ENCODE measurements at places on chromosomes 12 and 14.

DNA sequence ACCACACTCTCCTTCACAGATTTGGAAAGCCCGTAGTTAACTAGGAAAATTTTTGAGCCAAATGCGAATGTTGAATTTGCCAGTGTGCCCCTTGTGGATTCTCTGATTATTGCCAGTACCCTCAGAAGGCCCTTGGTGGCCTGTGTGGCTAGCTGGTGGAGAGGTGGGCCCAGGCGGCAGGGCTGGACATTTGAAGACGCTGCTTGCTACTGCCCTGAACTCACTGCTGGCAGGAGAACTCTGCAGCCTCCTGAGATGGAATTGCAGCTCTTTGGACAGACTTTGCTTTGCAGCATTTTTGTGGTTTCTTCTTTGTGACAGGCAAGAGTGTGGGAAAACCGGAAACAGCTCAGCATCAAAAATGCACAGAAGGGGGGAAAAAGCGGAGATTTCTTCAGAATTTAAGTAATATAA, 97.6 kb downstream of the TGFB3 start:
- no peak overlapping the region for H3K4me3 ChIP-seq
- no peak overlapping the region for H3K27ac ChIP-seq
- H3K4me1 ChIP-seq: peaks cover 2% of the 10 kb centered on the region
- H3K36me3 ChIP-seq: peaks cover 11% of the 10 kb centered on the region

GRCh38 chr12:121574025-121574424, 6.8 kb downstream of the KDM2B start:
- H3K4me1 ChIP-seq: peaks cover 34% of the 10 kb centered on the region
- no peak overlapping the region for H3K4me3 ChIP-seq
- peak overlapping the region; percentile 67 for H3K27ac ChIP-seq

- no peaks in the 10 kb centered on the region for H3K4me1 ChIP-seq
- no peak overlapping the region for H3K27ac ChIP-seq
- no peak for DNase-seq
Observed at GRCh38 chr12:124655698-124656516, 88.5 kb upstream of the NCOR2 start.

DNA sequence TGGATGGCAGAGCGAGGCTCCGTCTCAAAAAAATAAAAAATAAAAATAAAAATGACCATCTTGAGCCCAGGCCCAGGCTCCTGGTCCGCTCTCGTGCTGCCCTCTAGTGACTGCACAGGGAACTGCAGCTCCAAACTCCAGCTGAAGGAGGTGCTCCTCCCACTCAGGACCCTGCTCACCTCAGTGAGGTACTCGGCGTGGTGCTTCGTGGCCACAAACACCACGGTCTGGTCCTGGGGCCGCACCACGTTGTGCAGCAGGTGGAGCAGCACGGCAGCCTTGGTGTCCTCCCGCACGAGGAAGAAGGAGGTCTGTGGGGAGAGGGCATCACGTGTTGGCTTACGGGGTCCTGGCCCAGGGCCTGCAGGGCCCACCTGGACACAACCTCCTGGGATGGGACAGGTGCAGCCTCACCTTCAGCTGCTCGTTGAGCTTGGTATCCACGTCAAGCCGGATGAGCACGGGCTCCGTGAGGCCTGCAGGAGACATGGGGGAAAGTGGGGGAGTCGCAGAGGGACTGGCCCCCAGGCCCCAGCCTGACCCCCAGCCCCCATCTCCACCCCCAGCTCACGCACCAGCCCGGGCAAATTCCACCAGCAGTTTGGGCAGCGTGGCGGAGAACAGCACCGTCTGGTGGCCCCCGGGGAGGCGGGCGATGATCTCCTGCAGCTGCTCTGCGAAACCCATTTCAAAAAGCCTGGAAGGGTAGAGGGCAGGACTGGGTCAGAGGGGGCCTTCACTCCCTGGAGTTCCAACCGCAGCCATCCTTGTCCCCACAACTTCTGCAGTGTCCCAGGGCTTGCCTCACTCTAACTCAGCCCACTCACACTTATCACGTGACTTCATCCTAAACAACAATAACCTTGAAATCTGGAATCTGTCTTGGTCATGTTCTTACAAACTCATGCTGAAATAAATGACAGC, 10.6 kb downstream of the DDX54 start:
- no peak overlapping the region for H3K27ac ChIP-seq
- peak; percentile 61 for DNase-seq
- no peaks in the 10 kb centered on the region for H3K27me3 ChIP-seq
- H3K36me3 ChIP-seq: peaks cover 9% of the 10 kb centered on the region
- no peak overlapping the region for H3K4me3 ChIP-seq

DNA sequence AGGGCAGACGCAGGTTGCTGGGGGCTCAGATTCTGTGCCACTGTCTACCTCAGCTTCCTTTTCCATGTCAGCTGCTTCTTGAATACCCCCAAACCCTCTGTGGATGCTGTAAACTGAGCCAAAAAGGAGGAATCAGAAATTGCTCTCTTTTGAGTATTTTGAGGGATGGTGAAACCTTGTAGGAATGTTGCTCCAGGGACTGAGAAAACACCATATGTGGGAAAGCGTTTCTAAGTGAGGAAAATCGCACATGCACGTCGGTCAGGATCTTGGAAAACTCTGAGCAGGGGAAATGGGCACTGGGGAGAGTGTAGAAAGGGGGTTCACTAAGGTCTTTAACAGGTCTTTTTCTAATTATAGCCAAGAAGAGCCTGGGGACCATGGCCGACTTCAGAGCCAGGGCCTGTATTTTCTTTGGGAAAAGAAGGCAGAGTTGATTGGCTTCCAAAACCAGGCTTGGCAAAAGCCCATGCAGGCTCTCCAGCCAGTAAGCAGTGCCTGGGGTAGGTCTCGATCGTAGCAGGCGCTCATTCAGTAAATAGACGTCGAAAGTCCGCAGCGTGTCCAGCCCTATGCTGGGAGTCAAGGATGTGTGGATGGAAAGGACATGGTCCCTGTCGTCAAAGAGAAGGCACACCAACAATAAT, 58.0 kb downstream of the NTF3 start:
- H3K27me3 ChIP-seq: peaks cover 16% of the 10 kb centered on the region
- no peak overlapping the region for H3K4me3 ChIP-seq
- no peaks in the 10 kb centered on the region for H3K4me1 ChIP-seq
- DNase-seq: no peak
- no peaks in the 10 kb centered on the region for H3K36me3 ChIP-seq
- no peak overlapping the region for H3K27ac ChIP-seq

DNA sequence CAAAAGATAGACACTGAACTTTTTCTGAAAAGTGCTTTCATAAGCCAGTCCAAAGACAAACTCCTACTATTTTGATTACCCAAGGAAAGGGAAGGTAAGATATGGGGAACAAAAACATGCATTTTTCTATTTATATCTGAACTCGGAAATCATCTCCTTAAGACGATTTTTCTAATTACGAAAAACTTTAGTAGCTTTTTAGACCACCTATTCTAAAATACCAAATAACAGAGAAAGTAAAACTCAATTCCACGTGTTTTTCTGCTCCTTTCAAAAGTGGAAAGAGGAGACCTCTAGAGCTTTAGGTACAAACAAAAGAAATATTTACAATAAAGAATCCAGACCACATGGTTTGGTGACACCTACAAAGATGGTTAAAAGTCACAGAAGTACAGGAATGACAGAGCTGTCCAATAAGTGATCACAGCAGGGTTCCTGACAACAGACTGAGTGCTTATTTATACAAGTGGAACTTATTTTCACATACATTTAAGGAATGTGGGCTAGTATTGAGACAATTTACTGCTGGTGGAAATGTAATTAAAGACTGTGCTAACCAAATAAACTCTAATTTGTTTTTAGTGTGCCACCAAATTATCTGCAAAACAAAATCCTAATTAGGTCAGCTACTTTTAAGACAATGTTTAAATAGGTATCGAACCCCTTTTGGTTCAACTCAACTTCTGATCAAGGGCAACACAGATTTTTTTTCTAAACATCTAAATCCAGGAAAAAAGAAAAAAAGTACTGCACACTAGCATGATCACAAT, 2.4 kb downstream of the LRIG3 start:
- peaks cover 35% of the 10 kb centered on the region for H3K27me3 ChIP-seq
- H3K27ac ChIP-seq: no peak overlapping the region
- H3K36me3 ChIP-seq: no peaks in the 10 kb centered on the region
- H3K4me1 ChIP-seq: no peaks in the 10 kb centered on the region

DNA sequence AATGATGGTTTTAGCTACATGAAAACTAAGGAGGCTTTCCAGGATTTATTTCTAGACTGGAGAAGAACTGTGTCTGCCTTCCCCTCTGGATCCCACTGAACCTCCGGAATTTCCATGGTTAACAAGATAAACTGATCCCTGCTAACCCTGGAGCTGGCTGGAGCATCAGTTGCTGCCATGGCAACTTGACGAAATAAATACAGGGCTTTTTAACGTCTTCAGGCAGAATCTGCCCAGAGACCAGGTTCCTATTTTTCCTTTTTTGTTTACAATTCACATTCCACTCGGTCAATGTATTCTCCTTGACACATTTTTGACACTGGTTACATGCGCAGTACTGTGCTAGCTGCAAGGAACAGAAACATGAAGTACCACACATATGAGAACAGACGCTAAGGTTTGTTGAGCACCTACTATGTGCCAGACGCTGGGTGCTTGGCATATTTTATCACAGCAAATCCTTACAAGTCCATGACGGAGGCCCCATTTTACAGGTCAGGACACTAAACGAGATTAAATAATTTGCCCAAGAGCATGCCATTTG, 1.7 kb downstream of the C14orf132 start:
- peaks cover 15% of the 10 kb centered on the region for H3K4me1 ChIP-seq
- H3K4me3 ChIP-seq: peak overlapping the region; percentile 87

DNA sequence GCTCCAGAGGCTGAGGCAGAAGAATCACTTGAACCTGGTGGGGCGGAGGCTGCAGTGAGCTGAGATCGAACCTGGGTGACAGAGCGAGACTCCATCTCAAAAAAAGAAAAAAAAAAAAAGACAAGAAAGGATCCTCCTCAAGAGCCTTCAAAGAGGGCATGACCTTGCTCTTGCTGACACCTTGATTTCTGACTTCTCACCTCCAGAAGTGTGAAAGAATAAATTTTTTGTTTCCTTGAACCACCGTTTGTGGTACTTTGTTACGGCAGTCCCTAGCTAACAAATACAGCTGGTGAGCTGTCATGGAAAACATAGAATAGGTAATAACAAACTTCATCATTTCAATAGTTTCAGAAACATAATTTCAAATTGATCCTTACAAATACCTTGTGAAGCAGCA, 1.9 kb upstream of the ACTR10 start:
- H3K27ac ChIP-seq: no peak overlapping the region
- H3K4me3 ChIP-seq: no peak overlapping the region
- H3K4me1 ChIP-seq: peaks cover 23% of the 10 kb centered on the region
- H3K27me3 ChIP-seq: no peaks in the 10 kb centered on the region

- H3K36me3 ChIP-seq: no peaks in the 10 kb centered on the region
- no peak for DNase-seq
- no peaks in the 10 kb centered on the region for H3K4me1 ChIP-seq
- H3K27ac ChIP-seq: no peak overlapping the region
- no peak overlapping the region for H3K4me3 ChIP-seq
Observed at GRCh38 chr12:34401659-34402227, 379.4 kb downstream of the ALG10 start.

DNA sequence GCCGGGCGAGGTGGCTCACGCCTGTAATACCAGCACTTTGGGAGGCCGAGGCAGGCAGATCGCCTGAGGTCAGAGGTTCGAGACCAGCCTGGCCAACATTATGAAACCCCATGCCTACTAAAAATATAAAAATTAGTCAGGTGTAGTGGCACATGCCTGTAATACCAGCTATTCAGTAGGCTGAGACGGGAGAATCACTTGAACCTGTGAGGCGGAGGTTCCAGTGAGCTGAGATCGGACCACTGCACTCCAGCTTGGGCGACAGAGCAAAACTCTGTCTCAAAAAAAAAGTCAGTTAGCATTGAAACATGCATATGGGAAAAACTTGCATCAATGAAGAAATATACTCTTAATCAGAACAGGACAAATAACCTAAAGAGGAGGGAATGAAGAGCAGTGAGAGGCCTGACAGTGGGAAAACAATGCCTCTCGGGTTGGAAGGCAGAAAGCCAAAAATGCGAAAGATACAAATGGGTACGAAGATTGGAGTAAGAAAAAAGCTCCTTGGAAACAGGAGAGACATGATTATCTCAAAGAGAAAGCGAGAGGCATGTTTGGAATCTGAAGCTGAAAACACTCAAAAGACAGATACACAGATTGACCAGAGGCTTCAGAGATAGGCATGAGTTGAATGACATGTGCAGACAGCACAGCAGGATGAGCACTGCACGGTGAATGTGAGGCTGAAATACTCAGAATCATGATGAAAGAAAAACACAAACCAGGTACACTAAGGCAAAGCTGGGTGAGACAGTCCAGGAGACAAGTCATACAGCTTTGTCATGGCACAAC, 30.6 kb downstream of the RESF1 start:
- H3K27ac ChIP-seq: peak overlapping the region; percentile 55
- no peaks in the 10 kb centered on the region for H3K4me1 ChIP-seq
- DNase-seq: no peak
- H3K27me3 ChIP-seq: no peaks in the 10 kb centered on the region
- no peak overlapping the region for H3K4me3 ChIP-seq
- H3K36me3 ChIP-seq: peaks cover 9% of the 10 kb centered on the region

DNA sequence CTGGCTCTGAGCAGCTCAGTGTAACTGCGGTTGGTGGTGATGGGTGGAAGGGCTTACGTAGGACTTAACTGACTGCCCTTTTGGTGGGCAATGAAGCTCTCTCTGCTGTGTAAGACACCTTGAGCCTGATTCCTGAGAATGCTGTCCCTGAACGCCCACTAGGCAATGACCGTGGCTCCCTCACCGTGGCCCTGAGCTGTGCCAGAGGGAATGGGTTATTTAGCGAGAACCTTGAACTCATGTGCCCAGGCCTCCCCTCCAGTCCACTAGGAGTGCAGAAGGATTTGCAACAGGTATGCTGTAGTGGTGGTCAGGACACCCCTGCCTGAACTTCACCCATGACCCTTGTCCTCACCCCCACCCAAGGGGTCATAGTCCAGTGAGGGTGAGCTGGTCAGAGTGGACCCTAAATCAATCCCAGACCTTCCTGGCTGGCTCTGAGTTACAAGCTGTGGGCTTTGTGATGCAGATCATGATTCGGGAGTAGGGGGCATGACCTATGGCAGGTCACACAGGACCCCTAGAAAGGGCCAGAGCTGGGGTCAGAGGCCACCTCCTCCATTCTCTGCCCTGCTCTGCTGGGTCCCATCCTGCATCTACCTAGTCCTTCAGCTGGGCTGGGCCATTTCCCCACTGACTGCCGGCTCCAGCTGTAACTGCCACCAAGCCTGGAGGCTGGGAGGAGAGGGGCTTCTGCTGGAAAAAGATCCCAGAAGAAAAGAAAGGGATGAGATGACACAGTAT, 14.5 kb upstream of the ANKRD33 start:
- peaks cover 41% of the 10 kb centered on the region for H3K27me3 ChIP-seq
- no peak for DNase-seq
- no peak overlapping the region for H3K27ac ChIP-seq
- H3K4me3 ChIP-seq: no peak overlapping the region
- H3K36me3 ChIP-seq: peaks cover 13% of the 10 kb centered on the region
- peaks cover 15% of the 10 kb centered on the region for H3K4me1 ChIP-seq

DNA sequence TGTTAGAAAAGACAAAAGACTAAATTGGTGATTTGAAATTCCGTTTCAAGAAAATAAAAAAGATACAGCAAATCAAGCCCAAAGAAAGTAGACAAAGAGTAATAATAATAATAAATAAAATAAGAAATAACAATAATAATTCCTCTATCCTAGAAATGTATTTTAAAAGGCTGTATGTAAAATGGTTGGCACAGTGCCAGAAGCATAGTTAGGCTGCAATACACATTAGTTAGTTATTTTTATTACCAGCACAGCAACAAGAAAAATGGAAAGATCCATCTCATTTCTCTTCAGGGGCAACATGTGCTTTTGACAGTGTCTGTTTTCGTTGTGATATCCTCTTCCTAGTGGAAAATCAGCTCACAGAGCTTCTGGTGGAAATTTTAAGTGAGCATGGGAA, 174.1 kb upstream of the TMTC1 start:
- H3K36me3 ChIP-seq: no peaks in the 10 kb centered on the region
- H3K27me3 ChIP-seq: no peaks in the 10 kb centered on the region
- no peak for DNase-seq
- no peak overlapping the region for H3K27ac ChIP-seq
- no peaks in the 10 kb centered on the region for H3K4me1 ChIP-seq
- H3K4me3 ChIP-seq: no peak overlapping the region

Measured in T-helper 17 cell (primary cell).